Hypothalamus (tissue), 51 donors: ENCODE measurements at places on chromosomes 3 and 15.

DNA sequence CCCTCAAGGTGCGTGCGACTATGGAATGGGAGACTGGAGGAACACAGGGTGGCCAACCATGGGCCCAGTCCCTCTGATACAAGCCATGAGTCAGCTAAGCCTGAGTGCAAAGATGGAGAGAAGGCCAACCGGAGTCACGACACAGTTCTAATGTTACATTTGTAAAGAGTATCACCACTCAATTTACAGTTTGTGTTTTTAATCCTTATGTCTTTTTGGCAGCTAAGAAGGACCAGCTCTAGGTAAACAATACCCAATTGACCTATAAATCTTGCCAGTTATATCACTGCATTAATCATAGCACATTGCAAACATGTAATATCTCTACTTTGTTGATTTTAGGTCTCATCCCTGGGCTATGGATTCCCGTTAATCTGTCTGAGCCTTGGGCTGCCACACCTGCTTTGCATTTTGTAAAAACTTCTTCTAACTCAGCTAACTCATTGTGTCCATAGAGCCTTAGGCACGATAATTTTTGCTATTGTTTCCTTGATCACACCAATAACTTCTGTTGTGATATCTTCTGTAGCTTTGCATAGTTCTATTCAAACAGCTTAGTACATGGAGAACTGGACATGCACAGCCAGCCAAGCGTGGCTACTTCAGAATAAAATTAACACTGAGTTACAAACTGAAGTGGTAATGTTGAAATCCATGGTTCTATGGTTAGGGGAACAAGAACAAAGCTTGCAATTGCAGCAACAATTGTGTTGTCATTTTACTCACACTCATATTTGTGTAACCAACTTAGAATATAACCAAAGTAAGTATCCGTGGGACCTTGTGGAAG is 50.3 kb downstream of the LSM3 start:
- no peak for DNase-seq

- no peak for DNase-seq
Measured at GRCh38 chr15:59950603-59951388, 53.3 kb upstream of the FOXB1 start.

GRCh38 chr15:87873516-87873915 is 383.0 kb downstream of the NTRK3 start:
- DNase-seq = no peak

- no peak for DNase-seq
Measured at GRCh38 chr3:67941433-67942030, 287.1 kb upstream of the SUCLG2 start.

GRCh38 chr15:63663906-63664305 is 66.7 kb downstream of the FBXL22 start:
- no peak for DNase-seq

- DNase-seq = no peak
Measured at GRCh38 chr3:99544786-99545281, 93.6 kb upstream of the COL8A1 start.

- no peak for DNase-seq
Measured at GRCh38 chr15:65246026-65246714, 34.9 kb upstream of the CILP start.
